ENCODE measurements at places on chromosomes 16 and 17.

DNA sequence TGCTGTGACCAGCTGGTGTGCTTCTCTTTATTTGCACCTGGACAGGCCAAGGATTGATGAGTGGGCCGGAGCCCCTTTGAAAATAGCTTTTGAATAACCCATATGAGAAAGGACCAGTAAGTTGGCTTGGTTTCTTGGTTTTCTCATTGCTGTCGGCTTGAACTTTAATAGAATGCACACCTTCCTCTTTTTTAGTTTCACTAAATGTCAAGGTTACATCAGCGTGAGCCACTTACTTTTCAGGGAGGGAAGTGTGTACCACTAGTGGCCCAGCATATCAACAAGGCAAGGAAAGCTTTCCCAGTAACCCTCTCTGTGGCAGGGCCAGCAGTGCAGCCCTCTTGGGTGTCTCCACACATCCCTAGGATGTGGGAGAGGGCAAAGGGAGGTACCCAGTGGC is 433.3 kb downstream of the CA10 start:
- no peak for DNase-seq

DNA sequence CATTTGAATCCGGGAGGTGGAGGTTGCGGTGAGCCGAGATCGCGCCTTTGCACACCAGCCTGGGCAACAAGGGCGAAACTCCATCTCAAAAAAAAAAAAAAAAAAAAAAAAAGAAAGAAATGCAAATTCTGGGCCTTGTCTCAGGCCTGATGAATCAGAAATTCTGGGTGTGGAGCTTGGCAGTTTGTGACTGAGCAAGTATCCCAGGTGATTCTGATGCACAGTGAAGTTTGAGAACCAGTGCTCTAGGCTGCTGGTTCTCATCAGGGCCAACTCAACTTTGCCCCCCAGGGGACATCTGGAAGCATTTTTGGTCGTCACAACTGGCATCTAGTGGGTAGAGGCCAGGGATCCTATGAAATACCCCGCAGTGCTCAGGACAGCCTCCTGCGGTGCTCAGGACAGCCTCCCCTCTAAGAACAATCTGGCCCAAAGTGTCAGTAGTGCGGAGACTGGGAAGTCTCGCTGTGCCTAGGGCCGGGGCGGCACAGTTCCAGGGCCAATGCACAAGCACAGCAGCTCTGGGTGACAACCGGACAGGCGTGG is 55.9 kb downstream of the SDK2 start:
- DNase-seq = no peak

- peak; percentile 82 for DNase-seq
These were observed 138.0 kb upstream of the NUDT7 start for GRCh38 chr16:77584205-77584859.

- no peak for DNase-seq
These were observed 19.6 kb upstream of the HAP1 start for GRCh38 chr17:41754066-41754465.

- no peak for DNase-seq
These were observed 36.3 kb downstream of the PLXDC1 start for GRCh38 chr17:39115135-39115534.

DNA sequence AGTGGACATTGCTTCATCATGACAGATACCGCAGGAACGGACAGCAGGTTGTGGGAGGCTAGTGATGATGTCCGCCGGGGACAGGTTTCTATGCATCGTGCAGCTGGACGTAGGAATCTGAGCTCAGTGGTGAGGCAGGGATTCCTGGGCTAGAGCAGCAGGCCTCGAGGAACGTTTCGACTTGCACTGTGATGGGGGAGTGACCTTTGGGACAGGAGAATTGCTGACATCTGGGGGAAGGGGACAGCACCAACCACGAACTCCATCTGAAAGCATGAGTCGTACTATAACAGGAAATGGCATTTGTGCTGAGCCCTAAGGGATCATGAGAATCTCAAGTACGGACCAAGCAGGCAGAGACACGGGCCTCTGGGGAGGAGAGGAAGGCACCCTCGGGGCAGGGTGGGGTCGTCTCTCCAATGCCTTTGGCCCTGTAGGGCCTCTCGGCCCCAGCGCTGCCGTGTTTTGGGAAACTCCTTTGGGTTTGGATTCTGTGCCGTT is 65.8 kb upstream of the ENDOV start:
- DNase-seq = no peak

DNA sequence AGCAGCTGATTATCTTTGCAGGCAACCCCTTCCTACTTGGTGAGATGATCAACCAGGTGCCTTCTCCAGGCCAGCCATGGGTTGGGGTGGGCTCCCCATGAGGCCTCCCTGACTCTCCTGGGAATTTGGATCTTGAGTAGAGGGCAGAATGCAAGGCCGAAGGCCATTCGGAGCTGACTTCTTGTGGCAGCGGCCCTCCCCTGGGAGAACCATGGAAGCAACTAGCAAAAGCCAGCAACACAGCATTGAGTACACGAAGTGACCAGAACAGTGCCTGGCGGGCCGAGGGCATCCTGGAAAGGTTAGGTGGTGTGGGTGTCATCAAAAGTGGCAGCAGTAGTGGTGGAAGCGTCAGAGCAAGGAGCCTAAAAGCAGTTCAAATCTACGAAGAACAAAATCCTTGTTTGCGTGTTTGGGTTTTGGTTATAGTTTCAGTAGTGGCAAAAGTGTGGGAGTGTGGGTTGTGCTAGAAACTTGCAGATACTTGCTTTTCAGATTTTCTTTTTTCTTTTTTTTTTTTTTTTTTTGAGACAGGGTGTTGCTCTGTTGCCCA is 2.0 kb upstream of the ALDH3A1 start:
- no peak for DNase-seq

DNA sequence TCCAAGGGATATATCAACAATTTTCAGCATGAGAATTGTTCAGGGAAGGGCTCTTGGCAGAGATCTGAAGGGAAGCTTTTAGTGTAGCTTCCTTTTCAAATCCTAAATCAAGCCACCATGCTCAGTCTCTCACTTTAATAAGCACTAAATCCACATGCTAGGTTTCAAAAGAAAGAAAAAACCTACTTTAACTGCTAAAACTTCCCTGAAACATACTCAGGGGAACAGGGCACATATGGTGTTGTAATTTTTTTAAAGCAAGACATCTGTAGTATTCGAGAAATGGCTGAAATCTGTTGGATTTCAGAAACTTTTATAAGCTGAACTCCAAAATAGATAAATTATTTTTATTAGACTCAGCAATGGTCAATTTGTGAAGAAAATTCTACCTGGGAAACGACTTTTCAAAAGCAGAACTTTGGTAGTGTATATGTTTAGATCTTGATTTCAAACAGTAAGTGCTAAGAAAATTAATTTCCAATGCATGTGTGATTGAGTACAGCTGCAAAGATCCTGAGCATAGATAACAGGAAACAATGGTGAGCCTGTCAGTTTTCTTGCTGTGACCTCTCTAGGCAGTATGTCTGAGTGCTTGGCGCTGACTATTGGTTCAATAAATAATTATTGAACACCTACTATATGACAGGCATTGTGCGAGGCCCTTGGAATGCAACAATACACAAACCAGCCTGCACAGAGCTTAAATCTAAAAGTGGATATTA is 804.5 kb upstream of the SOX9 start:
- DNase-seq = no peak

GRCh38 chr16:86874141-86874540 is 295.8 kb downstream of the FOXL1 start:
- no peak for DNase-seq

DNA sequence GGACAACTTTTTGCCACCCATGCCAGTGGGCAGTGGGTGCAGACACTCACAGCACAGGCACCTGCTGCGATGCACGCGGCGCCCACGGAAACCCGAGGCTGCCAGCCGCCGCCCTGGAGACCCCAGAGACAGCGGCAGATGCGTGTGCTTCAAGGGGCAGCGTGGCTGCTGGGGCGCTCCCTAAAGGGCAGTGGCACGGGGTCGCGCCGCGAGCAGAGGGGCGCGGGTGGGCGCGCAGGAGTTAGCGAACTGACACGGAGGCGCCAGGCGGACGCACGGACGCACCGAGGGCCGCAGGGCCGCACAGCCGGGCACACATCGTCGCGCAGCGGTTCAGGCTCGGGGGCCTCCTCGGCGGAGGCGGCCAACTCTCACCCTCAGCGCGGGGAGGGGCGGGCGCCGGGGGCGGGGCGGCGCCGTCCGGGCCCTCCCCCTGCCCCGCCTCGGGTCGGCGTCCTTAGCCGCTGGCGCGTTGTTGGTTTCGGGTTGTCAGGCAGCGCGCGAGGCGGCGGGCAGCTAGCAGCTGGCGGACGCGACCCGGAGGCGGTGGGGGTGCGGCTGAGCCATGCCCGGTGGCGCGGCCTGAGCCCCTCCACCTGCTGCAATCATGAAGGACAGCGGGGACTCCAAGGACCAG is at the start of gene KIF19:
TSS of gene KIF19 (plus strand) at position 484 of the 637 bp plus-strand sequence. CDS start at position 608, 124 bp downstream.
- DNase-seq = no peak

GRCh38 chr16:68131813-68132706 is 46.9 kb downstream of the NFATC3 start:
- no peak for DNase-seq

GRCh38 chr16:27326738-27327585 is 13.2 kb downstream of the IL4R start:
- peak; percentile 13 for DNase-seq

DNA sequence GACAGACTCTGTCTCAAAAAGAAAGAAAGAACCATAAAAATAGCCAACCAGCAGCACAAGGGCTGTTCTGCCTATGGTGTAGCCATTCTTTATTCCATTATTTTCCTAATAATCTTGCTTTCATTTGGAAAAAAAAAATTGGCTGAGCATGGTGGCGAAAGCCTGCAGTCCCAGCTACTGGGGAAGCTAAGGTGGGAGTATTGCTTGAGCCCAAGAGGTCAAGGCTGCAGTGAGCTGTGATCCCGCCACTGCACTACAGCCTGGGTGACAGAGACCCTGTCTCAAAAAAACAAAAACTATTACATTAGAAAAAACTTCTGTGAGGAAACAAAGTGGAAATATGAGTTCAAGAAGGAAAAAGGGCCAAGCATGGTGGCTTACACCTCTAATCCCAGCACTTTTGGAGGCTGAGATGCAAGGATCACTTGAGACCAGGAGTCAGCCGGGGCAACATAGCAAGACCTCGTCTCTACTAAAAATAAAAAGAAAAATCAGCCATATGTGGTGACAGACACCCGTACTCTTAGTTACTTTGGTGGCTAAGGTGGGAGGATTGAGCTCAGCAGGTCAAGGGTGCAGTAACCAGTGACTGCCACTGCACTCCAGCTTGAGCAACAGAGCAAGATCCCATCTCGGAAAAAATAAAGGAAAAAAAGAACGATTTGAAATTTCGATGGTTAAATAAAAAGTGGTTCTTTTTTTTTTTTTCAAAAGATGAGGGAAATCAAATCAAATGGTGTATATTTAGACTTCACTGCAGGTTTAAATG is 2.5 kb downstream of the DCAKD start:
- DNase-seq = no peak

DNA sequence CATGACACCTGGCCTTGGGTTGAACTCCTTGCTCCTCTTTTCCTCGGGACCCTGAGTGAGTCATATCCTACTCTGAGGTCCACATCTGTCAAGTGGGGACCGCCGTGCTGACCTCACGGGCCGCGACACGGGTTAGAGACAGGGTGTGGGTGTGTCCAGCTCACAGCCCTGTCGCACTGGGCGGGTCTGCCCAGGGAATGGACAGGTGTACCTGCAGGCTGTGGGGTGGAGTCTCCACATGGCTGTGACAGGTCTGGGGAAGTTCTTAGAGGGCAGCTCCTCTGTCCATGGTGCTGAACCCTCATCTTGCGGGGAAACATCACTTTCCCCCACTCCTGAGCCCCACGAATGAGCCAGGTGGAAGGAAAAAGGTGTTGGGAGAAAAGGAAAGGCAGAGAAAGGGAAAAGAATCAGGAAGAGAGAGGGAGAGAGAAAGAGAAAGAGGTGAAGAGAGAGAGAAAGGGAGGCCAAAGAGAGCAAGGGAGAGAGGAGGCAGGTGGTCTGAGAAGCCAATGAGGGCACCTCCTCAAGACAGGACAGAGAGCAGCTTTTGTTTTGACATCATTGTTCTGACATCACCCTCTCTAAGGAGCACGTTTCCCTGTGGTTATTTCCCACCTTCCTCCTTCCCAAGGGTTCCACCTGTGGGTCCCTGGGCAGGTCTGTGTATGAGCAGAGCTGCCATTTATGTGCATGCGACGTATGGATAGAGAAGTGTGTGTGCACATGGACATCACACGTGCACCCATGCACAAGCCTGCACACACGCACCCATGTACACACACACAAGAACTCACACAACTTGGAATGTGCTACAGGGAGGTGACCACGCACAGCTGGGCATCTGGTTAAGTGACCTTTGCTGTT is 32.6 kb upstream of the CBFA2T3 start:
- no peak for DNase-seq

DNA sequence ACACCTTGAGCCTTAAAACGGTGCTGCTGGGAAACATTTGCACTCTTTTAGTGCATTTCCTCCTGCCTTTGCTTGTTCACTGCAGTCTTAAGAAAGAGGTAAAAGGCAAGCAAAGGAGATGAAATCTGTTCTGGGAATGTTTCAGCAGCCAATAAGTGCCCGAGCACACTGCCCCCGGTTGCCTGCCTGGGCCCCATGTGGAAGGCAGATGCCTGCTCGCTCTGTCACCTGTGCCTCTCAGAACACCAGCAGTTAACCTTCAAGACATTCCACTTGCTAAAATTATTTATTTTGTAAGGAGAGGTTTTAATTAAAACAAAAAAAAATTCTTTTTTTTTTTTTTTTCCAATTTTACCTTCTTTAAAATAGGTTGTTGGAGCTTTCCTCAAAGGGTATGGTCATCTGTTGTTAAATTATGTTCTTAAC is 4.4 kb downstream of the SOX9 start:
- DNase-seq = no peak

GRCh38 chr17:61202564-61202963 is 197.1 kb upstream of the TBX2 start:
- no peak for DNase-seq

DNA sequence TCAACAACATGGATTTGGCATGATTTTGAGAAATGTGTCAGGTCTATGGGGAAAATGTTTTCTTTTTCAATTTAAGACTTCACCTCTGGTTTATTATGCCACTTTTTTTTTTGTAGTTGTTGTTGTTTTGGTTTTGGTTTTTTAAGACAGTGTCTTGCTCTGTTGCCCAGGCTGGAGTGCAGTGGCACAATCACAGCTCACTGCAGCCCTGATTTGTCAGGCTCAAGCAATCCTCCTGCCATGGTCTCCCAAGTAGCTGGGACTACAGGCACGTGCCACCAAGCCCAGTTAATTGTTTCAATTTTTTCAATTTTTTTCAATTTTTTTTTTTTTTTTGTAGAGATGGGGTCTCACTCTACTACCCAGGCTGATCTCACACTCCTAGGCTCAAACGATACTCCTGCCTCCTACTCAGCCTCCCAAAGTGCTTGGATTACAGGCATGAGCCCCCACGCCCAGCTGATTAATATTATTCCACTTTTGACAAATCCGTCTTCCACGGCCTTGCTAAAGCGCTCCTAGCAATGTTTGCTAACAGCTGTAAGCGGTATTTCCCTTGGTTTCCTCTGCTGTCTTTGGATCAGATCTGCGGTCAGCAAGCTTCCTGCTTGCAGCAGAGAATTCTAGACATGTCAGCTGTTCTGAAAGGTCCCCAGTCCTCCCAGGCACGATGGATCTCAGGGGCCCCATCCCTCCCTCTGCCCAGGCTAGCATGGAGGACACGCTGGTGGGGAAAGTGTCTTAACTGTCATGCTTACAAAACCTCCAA is 7.0 kb upstream of the MILR1 start:
- DNase-seq = no peak
